NCI-H524 treated with DMSO at 0.1 percent for 48 hours (cell line): ENCODE measurements at places on chromosomes 3 and 15.
A peak's percentile ranks its signal among the peaks of the same experiment; 100 is the strongest.

DNA sequence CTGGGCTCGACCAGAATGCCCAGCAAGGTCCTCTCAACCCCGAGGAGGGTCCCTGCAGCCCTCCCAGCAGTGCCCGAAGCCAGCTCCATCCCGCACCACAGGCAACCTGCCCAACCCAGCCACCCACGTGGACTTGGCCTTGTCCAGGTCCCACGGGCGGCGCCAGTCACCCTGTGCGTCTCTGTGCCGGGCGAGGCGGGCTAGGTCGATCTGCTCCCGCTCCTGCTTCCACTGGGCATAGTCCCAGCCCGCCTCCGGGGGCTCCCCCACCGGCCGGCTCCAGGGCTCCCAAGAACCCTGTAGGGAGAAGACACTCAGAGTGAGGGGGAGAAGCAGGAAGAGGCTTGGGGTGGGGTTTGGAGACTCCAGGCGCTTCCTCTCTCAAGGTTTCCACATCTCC lies 3.1 kb downstream of the CCDC9B start:
- DNase-seq: no peak

DNA sequence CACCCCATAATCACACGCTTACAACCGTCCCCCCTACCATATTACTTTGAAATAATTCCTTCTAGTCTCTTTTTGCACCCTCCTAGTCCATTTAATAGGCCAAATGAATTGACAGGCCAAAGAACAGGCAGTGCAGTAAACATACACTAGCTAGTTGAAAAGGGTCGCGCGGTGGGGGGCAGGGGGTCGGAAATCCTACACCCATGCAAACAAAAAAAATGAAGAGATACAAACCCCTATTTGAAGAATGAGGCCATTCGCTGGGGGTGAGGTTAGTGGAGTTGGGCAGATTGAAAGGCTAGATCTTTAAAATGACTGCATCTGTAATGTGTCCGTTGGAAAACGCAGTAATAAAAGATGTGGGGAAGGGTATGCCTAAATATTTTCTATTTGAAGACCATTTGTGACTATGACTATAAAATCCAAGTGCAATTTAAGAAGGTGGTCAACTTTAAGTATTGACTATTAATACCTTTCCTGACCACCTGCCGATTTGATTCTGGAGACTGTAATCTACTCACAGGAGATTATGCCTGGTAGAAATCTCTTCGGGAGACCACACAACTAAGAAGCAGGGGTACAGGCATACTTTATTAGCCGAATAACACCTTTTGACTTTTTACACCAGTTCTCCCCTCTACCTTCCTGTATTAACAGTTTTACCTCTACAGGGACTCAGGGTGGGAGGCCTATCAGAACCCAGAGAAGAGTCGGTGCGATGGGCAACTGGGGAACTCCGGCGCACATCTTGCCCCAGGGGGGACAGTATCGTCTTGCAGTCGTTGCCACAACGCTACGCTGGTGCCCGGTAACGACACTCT lies 762 bp upstream of the ARL6 start:
- DNase-seq: peak; percentile 63

DNA sequence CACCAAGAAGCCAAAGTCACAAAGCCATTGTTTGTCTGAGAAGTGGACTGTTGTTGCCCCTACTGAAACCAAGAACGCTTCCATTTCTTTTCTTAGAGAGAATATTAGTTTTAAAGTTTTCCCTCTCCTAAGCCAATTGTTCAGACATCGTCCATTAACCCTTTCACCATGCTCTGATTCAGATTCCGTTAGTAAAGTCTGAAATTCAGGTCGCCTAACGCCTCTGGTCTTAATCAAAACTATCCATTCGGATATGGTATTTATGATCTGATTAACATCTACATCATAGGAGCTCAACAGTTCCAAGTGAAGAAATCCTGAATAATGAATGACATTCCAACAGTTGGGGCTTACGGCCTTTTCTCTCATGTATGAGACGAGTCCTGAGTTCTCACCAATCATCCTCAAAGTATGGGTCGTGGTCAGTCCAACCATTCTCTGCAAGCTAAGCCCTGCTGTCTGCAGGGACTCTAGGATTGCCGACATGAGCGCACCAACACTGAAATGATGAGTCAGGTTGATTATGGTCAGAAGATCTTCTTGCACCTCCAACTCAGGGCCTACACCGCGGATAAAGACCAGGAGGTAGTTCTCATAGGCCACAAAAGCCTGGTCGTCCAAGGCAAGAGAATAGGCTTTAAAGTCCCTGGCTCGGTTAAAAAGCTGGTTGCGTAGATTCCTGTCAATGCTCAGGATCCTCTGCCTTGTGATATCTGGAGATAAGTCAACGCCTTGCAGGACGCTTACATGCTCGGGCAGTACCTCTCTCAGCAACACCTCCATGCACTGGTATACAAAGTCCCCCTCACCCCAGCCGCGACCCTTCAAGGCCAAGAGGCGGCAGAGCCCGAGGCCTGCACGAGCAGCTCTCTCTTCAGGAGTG lies 767 bp downstream of the EPM2AIP1 start:
- DNase-seq: no peak

DNA sequence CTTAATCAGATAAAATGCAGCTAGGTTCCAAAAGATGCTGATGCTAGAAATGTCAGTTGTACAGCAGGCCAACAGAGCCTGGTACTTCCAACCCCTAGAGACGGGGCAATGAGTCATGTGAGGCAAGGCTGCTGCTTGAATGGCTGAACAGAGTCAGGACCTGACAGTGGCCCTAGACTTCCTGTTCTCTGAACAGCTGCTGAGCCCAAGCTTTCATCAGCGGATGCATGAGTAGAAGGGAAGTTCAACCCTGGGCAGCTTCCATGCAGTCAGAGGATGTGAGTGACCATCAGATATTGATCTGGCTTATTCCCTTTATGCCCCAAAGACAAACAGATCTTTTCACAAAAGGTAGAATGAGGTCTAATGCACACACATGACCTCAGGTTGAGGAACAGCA lies 282.9 kb upstream of the COL8A1 start:
- DNase-seq: no peak

- no peak for DNase-seq
Observed at GRCh38 chr3:143201870-143202752, 82.5 kb downstream of the CHST2 start.

- no peak for DNase-seq
Observed at GRCh38 chr15:77966540-77967234, 110.8 kb downstream of the TBC1D2B start.

DNA sequence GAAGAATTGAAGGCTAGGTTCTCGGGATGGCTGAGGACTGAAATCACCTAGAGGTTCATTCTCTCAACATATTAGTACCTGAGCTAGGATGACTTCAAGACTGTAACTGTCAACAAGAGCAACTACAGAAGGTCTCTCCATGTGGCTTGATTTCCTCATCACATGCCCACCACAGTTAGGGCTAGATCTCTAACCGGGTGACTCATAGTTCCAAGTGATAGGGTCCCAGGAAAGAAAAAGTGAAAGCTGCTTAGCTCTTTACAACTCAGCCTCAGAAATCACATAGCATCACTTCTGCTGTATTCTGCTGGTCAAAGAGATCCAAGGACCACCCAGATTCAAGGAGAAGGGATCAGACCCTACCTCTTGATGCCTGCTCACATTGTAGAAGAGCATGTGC lies 165.4 kb upstream of the AGTR1 start:
- DNase-seq: no peak

- DNase-seq: no peak
Observed at GRCh38 chr3:153111016-153111415, 51.0 kb upstream of the RAP2B start.

DNA sequence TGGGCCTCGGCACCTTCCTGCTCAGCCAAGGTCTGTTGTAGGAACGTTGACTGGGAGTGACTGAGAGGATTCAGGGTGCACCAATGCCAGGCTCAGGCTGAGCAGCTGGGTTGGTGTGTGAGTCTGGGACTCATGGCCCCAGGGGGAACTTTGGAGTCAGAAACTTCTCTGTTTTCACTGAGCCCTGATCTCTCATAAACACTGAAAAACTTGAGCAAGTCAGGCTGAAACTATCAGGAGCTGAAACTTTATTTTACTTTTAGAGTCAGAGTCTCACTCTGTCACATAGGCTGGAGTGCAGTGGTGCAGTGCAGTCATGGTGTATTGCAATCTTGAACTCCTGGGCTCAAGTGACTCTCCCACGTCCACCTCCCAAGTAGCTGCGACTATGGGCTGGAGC lies 3.0 kb downstream of the TRAK1 start:
- no peak for DNase-seq

DNA sequence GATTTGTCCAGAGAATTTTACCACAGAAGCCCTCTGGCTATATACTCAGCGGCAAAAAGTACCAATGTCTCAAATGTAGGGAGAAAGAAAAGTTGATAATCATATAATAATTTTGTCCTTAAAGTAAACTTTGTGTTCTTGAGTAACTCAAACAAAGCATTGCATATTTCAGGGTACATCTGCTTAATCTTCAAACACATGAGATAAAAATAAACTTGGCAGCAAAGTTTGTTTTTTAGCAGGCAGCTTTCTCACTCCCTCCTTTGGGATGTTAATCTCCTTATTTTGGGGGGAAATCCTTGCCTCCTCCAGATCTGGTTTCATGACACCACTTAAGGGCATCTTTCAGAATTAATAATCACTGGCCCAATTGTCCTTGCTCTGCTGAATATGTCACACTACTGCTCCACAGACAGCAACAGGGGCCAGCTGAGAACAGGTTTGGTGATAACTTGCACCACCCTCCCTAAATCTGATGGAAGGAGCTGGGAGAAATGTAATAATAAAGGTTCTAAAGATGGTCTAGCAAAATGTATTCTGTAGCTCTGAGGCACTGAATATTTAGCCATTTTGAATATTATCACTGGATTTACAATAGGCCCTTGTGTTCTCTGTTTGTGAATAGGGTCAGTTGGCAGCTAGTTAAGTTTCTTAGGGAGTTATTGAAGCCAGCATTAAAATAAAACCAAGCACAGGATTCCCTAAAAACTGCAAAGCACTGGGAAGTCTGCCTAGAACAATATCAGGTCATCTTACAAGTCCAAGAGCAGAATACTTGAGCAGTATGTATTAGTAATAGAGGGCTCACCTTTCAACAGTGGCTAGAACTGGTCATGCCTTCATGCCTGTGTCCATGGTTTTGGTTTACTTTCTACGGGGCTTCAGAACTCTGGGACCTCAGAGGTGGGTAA lies 79.2 kb downstream of the EFL1 start:
- DNase-seq: no peak

- no peak for DNase-seq
Observed at GRCh38 chr3:50233176-50233575, 2.8 kb upstream of the GNAI2 start.

GRCh38 chr15:100191161-100191560 lies 150.6 kb downstream of the ADAMTS17 start:
- no peak for DNase-seq

DNA sequence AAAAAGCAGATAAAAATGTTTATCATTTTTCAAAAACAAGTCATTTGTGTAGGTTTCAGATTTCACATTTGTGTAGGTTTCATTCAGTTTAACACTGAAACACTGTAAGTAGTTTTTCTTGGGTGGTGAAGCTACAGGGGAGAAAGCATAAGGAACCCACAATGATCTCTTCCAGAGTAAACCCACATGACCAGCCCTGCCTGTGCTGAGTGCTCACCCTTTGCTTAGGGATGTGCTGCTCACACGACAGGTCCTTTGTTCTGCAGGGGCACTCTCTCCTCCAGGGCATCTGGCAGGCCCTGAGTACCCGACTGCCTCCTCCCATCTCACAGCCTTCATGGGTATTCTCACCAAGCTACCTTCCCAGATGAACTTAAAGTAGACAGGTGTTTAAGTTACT lies 28.9 kb downstream of the ZXDC start:
- no peak for DNase-seq

GRCh38 chr3:58041182-58041825 lies 33.1 kb downstream of the FLNB start:
- no peak for DNase-seq

GRCh38 chr3:192684151-192684550 lies 43.2 kb downstream of the FGF12 start:
- DNase-seq: peak; percentile 77

DNA sequence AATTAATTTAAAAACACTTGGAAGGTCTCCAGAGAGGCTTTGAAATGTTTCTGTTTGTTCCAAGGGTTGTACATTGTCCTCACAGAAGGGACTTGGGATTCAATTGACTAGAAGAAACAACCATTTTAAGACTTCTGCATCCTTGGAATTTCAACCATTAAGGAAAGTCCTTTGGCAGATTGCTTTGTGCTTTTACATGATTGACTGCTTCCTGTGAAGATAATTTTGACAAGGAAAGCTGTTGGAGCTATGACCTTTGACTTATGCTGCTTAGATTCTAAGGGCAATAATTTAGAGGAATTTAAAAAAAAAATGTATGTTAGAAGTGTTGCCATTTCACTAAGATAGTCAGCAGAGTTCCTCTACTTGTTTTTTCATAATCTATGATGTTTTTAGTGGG lies 483.9 kb upstream of the TBL1XR1 start:
- DNase-seq: no peak

- no peak for DNase-seq
Observed at GRCh38 chr3:187064210-187065115, 74.8 kb downstream of the RPL39L start.

DNA sequence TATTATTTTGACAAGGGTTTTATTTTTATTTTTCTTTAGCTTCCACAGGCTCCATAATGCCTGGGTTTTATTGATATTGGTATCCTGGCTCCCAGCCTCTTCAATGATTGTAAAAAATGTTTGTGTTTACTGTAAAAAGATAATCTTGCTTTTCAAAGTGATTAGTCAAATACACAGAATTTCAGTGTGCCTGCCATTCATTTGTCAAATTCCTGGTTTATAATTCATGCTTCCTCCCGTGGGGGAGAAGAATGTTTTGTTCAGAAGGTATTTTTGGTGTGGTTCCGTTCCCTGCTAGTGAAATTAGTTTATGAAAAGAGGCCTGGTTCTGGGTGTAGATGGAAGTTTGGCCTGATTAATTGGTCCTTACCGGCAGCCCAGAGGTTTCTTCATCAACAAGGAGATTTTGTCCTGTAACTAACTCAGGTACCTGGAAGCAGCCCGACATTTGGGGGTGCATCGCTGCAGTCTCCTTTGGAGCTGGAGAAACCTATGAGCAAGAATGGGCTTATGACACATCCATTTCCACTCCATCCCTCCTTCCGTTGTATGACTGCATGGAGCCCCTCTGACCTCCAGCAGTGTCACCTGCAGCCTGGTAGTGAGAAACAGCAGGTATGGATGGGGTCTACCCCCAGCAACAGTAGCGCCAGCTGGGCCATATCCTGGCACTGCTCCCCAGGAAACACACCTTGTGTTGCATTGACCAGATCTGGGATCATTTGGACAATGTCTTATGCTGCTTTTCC lies 101.5 kb downstream of the PGPEP1L start:
- DNase-seq: no peak

DNA sequence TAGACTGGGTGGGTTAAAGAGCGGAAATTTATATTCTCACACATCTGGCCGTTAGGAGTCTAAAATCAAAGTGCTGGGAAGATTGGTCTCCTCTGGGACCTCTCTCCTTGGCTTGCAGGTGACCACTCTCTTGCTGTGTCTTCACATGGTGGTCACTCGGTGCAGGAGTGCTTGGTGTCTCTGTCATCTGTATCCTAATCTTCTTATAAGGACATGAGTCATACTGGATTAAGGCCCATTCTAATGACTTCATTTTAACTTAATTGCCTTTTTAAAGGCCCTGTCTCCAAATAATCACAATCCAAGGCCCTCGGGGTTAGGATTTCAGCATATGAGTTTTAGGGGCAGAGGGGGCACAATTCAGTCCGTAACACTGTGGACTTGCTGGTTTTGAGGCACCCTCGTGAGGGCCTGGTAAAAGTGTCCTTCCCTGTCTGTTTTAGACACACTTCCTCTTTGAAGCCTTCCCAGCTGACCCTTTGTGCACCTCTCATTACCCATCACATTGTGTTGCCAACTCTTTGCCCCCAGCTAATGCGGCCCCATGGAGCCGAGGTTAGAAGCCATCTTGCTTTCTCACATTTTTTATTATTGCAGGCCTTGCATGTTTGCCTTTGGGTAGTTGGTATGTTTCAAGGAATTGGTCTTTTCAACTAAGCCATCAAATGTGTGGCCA lies 3.2 kb downstream of the XYLB start:
- no peak for DNase-seq
